Fibroblast of the aortic adventitia (primary cell): ENCODE measurements at places on chromosomes 16 and 17. TPM values are rescaled to one million over a fixed set of nuclear protein-coding genes. Genes with fewer than 3 reads are reported as not detected.

DNA sequence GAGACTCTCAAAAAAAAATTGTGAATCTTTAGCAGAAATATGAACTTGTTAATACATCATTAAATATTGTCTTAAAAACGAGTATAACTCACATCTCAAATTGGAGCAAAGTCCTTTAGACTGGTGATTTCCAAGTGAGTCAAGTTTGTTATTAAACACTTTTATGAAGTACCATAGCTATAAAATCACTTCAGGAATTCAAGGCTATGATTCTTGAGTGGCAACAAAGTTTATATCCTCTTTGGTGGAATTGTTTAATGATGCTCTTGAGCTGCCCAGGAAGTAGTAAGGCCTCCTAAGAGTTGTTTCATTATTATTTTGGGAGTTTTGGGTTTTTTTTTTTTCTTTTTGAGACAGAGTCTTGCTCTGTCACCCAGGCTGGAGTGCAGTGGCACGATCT lies 16.7 kb upstream of the BLMH start:
- no peak for DNase-seq

DNA sequence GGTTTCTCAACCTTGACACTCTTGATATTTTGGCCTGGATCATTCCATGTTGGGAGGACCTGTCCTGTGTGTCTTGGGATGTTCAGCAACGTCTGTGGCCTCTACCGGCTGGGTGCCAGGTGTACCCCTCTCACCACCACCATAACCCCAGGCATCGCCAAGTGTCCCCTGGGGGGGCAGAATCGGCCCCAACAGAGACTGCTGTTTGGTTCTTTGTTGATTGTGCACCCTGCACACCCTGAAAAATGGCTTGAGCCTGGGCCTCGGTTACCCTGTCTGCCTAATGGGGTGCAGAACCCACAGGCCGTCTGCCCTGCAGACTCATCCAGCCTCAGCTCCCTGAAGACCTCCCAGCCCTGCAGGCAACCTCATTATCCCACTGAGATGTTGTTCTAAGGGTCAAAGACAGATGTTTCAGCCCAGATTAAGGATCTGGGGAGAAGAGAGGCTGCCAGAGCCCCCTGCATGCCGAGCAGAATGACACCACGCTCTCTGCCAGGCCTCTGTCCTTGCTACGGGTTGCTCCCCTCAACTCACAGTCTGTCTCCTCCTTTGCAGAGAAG lies 9.2 kb downstream of the CACNG1 start:
- no peak for DNase-seq

GRCh38 chr17:54882950-54883349 lies 17.7 kb upstream of the TOM1L1 start:
- no peak for DNase-seq

- no peak for DNase-seq
These were observed 64.8 kb upstream of the DOC2B start for GRCh38 chr17:246226-246625.

- DNase-seq, result no peak
These were observed 6.0 kb downstream of the POLR2A start for GRCh38 chr17:7490144-7490543.

DNA sequence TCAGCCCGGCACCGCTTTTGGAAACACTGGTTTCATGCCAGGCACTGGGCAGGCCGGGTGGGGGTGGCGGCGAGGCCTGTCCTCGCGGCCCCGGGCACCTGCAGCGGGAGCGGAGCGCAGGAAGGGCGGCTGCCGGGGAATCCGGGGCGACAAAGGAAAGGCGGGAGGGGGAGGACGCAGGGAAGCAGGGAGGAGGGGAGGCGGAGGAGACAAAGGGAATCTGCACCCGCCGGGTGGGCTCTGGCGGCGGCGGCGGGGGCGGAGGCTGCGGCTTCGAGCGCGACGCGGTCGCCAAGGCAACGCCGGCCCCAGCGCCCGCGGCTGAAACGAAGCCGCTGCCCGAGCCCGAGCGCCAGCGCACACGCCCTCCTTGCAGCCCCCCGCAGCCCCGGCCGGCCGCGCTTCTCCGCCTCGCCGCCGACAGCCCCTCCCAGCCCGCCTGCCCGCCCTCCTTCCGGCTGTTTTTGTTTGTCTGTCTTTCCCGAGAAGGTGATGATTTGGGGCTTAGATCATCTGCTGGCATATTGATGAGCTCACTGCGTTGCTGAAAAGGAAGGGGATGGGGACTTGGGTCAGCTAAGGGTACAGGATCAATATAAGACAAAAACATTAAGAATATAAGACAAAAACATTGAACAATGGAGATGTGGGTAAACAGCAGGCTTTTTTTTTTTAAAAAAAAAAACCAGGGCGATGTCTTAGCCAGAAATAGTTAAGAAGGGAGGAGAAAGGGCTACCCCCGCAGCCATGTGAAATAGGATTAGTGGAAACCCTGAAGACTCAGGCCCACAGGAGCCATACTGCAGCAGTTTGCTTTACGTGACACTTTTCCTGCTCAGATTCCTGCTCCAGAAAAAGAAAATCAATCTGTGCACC lies 32.7 kb downstream of the CDK5R1 start:
- peak; percentile 4 for DNase-seq

DNA sequence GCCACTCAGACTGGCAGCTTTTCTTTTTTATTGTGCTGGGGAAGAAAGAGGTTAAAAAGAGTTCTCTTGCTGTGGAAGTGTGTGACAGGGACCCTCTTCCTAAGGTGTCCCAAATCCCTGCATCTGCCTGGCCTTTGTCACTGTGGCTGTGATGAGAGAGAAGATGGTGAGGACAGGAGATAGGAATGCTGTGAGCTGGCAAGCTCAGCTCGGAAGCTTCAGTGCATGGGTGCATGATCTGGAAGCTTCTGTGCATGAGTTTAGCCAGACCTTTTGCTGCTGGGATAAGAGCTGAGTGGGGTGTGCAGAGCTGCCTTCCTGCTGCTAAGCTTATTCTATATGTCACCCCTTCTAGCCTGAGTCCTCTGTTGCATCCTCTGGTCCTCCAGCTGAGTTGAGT lies 103.3 kb upstream of the CACNG3 start:
- no peak for DNase-seq

DNA sequence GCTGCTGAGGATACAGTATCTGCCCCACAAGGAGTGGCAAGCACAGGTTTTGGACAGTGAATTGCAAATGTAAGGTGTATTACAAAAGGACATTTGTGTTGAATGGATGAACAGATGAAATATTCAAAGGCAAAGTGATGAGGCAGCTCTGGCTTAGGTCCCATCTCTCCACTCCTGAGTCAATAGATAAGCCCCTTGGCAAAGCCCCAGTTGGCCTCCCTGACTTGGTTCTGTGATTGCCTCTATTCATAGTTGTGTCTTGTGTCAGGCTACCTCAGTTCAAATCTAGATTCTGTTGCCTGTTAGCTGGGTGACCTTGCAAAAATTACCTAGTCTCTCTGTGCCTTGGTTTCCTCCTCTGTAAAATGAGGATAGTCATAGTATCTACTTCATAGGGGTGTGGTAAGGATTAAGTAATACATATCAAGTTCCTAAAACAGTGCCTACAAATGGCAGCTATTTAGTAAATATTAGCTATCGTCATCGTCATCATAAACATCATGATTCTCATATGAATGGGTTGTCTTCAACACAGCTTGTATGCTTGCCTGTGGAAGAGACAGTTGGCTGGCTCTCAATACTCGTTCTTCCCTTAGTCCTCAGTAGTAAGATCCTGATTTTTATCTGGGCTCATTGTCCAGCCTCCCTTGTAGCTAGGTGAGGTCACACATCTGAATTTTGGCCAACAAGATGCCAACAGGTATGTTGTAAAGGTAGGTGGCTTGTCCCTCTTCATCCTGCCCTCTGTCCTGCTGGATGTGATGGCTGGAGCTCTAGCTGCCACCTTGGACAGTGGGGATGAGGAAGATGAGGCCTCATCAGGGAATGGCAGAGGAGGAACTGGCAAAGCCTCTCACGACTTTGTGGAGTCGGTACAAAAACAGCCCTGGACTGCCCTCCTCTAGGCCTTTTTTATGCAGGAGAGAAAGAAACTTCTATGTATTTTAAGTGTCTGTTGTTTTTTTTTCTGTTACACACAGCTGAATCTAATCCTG lies 2.1 kb upstream of the MFAP4 start:
- peak; percentile 54 for DNase-seq

DNA sequence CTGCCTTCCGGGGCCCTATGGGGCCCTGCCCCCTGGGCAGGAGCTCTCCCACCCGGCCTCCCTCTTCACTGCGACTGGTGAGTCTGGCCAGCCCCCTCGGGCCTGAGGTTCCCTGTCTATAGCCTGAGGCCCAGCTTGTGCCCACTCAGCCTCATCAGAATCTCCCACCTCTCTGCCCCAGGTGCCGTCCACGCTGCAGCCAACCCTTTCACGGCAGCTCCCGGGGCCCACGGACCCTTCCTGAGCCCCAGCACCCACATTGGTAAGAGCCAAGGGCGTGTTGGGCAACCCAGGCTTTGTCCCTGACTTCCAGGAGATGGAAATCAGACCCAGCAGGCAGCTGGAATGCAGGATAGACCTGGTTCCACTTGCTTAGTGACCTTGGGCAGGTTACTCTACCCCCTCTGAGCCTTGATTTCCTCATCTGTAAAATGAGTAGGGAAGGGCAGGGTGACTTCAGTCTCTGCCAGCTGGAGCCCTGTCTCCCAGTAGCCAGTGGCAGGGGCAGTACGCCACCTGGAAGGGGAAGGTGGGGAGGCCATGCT lies 9.2 kb downstream of the FBRS start:
- no peak for DNase-seq

DNA sequence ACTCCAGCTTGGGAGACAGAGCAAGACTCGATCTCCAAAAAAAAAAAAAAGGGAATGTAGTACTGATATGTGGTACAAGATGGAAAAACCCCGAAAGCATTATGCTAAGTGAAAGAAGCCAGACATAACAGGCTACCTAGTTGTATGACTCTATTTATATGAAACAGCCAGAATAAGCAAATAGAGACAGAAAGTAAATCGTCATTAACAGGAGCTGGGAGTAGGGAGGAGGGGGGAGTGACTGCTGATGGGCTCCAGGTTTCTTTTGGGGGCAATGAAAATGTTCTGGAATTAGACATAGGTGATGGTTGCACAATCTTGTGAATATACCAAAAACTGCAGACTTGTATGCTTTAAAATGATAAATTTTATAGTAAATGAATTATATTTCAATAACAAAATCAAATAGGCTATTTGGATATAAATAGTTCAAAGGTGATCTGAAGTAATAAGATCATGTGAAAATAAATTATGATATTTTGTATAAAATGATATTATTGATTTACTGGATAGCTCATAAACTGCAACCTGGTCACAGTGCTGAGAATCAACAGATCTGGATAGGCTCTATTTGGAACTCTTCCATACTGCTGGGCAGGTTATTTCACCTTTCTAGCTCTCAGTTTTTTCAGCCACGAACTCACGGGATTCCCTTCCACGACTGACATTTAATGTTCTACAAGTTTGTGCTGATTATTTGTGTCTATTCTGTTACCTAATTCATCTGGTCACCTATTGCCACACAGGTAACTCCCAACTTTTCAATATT lies 27.1 kb downstream of the ZNF652 start:
- peak; percentile 54 for DNase-seq

DNA sequence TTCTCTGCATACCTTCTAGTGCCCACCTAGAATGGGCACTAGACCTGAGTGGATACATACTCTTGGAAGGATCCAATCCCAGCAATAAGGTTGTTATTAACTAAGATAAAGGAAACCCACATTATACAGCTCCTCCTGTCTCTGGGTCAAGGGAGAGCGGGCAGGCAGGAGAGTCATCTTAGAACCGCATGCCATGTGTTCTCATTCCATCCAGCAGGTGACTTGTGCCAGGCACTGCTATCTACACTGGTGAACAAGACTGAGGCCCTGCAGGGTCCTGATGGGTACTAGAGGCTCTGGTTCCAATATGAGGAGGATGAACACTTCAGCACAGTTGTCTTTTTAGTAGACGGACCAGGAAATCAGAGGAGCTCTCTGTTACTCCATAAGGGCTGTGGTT lies 5.9 kb upstream of the CD300H start:
- DNase-seq, result no peak

DNA sequence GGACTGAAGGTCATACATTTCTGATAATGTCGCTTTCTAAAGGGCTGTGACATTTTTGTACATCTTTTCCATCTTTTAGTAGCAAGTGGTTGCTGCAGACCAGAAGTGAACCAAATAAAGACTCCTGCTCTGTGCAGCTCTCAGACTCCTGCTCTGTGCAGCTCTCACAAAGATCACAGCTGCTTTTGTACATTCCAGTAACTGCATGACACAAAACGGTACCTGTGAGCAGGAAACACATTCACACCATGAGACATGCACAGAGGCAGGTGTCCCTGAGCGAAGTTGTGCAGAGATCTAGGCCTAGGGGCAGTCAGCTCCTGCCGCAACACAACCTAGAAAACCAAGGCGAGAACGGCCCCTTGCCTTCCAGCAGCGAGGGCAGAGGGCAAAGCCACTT lies 67.5 kb downstream of the KLHDC4 start:
- DNase-seq, result no peak

DNA sequence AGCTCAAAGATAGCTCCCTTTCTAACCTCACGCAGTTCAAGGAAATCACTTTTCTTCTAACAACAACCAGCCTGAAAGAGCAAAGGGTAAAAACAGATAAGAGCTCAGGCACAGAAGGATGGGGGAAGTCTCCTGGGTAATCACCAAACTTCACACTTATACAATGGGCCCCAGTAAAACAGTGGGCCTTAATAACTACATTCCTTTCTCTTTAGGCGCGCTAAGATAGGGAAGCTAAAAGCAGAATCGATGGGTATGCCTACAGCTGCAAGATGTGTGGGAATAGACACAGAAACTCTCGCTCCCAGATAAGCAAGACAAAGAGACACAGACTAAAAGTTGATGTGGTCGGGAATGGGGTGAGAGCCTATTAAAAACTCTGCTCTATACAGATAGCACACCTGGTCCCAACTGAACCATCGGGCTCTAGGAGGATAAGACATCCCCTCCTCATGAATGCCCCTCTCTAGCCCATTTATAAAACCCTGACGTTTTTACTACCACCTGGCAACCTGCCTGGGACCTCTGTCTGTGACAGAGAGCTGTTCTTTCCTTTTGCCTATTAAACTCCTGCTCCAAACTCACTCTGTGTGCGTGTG lies 826 bp downstream of the LYZL6 start:
- no peak for DNase-seq

- DNase-seq, result no peak
These were observed 4.4 kb upstream of the BCL6B start for GRCh38 chr17:7018331-7018964.

- DNase-seq, result peak; percentile 86
These were observed 24.8 kb downstream of the RAD51D start for GRCh38 chr17:35094902-35095301.

CENPV gene
- 10.2 and 20.1 TPM in 2 replicates for total RNA-seq

CBX2 gene
- total RNA-seq, result 0.57 and 0.63 TPM in 2 replicates

CIITA gene
- total RNA-seq, result 0.74 and 1.3 TPM in 2 replicates

MYOCD gene
- total RNA-seq, result 0.16 and 0.18 TPM in 2 replicates

SLC52A1 gene
- 0.09 and 0.25 TPM in 2 replicates for total RNA-seq

ASGR2 gene
- not detected in 2 replicates for total RNA-seq

TBC1D3C gene
- not detected in 2 replicates for total RNA-seq
